Activated gamma-delta T cell (primary cell): ENCODE measurements at places on chromosomes 1 and 21.

- DNase-seq = no peak
Observed at GRCh38 chr21:14616380-14617039, 70.4 kb upstream of the SAMSN1 start.

- no peak for DNase-seq
Observed at GRCh38 chr1:113136476-113136875, 63.5 kb downstream of the LRIG2 start.

- no peak for DNase-seq
Observed at GRCh38 chr1:50989694-50990093, 19.6 kb downstream of the CDKN2C start.

DNA sequence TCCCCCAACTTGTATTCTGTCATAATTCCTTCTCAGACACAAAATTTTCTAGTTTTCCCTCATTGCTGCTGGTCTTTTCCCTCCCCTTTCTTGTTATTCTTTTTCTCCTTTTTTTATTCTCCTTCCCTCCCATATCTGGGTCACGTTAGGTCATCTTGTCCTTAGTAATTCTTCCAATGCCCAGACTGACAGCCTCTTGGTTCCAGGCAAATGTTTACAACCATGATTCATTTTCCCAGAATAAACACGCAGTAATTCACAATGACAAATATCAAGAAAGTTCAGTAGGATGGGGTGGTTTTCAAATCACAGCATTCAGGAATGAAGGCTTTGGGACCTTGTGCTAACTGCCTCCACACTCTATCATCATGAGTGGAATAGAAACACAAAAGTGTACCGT is 25.2 kb downstream of the NHLH2 start:
- DNase-seq = no peak

GRCh38 chr1:109478806-109479205 is 4.9 kb upstream of the ATXN7L2 start:
- DNase-seq = no peak
